ENCODE measurements at places on chromosomes 12 and 14. TPM values are rescaled to one million over a fixed set of nuclear protein-coding genes. Genes with fewer than 3 reads are reported as not detected.

TMCC3 gene
- polyA plus RNA-seq = 13.2 TPM

RASSF9 gene
- not detected for polyA plus RNA-seq

KRT77 gene
- not detected for polyA plus RNA-seq

CPNE6 gene
- polyA plus RNA-seq = 0.20 TPM

CCND2 gene
- 181 TPM for polyA plus RNA-seq

RBP5 gene
- 0.78 TPM for polyA plus RNA-seq

NGB gene
- polyA plus RNA-seq = not detected

PCED1B gene
- 2.8 TPM for polyA plus RNA-seq

GPR65 gene
- 7.6 TPM for polyA plus RNA-seq

LPAR5 gene
- polyA plus RNA-seq = 5.5 TPM

RNASE1 gene
- polyA plus RNA-seq = not detected

PPM1H gene
- polyA plus RNA-seq = 0.27 TPM

KRT83 gene
- not detected for polyA plus RNA-seq

PNN gene
- polyA plus RNA-seq = 90.3 TPM

SMARCC2 gene
- polyA plus RNA-seq = 63.7 TPM

TSPAN8 gene
- polyA plus RNA-seq = not detected

RNASE7 gene
- not detected for polyA plus RNA-seq

C1RL gene
- polyA plus RNA-seq = 4.2 TPM

DIO2 gene
- polyA plus RNA-seq = not detected

SLC25A47 gene
- not detected for polyA plus RNA-seq

OVCH1 gene
- polyA plus RNA-seq = not detected

PROX2 gene
- polyA plus RNA-seq = 0.42 TPM

MAP1LC3B2 gene
- polyA plus RNA-seq = 2.9 TPM

CDH24 gene
- polyA plus RNA-seq = 0.13 TPM

KRT71 gene
- not detected for polyA plus RNA-seq

LLPH gene
- 83.4 TPM for polyA plus RNA-seq

FGF23 gene
- not detected for polyA plus RNA-seq

SYT10 gene
- not detected for polyA plus RNA-seq

SCNN1A gene
- not detected for polyA plus RNA-seq

SCAF11 gene
- polyA plus RNA-seq = 102 TPM

LTB4R gene
- 3.2 TPM for polyA plus RNA-seq

TAS2R14 gene
- 2.3 TPM for polyA plus RNA-seq

ABCD2 gene
- 6.1 TPM for polyA plus RNA-seq

ALDH2 gene
- polyA plus RNA-seq = 9.7 TPM

PPFIA2 gene
- polyA plus RNA-seq = not detected

STON2 gene
- not detected for polyA plus RNA-seq

HHIPL1 gene
- polyA plus RNA-seq = 0.09 TPM

MYH6 gene
- polyA plus RNA-seq = not detected

RPGRIP1 gene
- polyA plus RNA-seq = 0.08 TPM

HECTD1 gene
- polyA plus RNA-seq = 29.8 TPM

LTBR gene
- polyA plus RNA-seq = not detected

COQ5 gene
- polyA plus RNA-seq = 74.4 TPM

B4GALNT1 gene
- polyA plus RNA-seq = 0.24 TPM

BRF1 gene
- 17.4 TPM for polyA plus RNA-seq

AICDA gene
- polyA plus RNA-seq = 24.0 TPM

HNF1A gene
- polyA plus RNA-seq = not detected

IL23A gene
- 1.8 TPM for polyA plus RNA-seq

EML1 gene
- not detected for polyA plus RNA-seq

TSPAN19 gene
- polyA plus RNA-seq = not detected

PRR4 gene
- polyA plus RNA-seq = 1.3 TPM
